ENCODE measurements at places on chromosomes 4 and X. TPM values are rescaled to one million over a fixed set of nuclear protein-coding genes. Genes with fewer than 3 reads are reported as not detected.

Gene CCDC120
- 13.5 TPM for total RNA-seq

Gene DCLK2
- total RNA-seq = 2.7 TPM

Gene PITX2
- 8.3 TPM for total RNA-seq

DNA sequence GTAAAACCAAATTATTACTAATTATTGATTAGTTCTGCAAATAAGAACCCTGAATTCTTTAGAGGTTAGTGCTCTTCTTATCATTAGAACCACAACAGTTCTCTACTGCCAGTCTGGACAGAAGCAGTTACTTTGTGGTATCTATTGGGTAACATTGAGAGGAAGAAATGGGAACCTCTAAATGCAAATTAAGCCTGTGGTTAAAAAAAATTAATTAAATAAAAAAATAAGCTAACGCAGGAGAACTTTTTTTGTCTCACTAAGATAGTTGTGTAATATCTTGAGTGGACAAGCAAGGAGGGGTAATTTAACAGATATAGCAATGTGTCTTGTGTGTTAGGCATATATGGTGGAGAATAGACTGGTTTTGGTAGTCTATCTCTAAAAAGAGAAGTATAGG is 32.9 kb upstream of the TET2 start:
- H3K4me3 ChIP-seq = no peak overlapping the region
- no peak for DNase-seq
- H3K27me3 ChIP-seq = no peaks in the 10 kb centered on the region

DNA sequence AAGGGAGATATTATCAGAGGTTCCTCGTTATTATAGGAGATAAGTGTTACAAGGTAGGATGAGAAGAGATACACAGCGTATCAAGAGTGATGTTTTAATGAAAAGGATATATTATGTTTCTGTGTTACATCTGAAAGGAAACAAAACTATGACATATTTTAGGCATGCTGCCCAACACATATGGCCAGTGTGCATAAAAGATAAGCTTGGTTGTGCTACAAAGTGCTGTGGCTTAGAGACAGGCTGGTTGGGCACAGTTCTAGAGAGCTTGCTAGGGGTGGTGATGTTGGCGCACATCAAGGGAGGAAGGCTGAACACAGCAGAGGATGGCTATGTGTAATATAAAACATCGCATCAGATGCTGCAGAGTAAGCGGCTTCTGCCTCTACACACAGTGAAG is 42.4 kb downstream of the TRAM1L1 start:
- H3K4me1 ChIP-seq = no peaks in the 10 kb centered on the region
- H3K4me3 ChIP-seq = no peak overlapping the region
- no peak for DNase-seq
- no peak overlapping the region for H3K27ac ChIP-seq
- H3K36me3 ChIP-seq = no peaks in the 10 kb centered on the region

All from HCT116 (cell line).